ENCODE measurements at places on chromosomes 5 and 9.

- DNase-seq = no peak
Observed at GRCh38 chr5:179795049-179795862, 1.5 kb downstream of the LTC4S start.

GRCh38 chr9:12272471-12273120 is 420.6 kb upstream of the TYRP1 start:
- no peak for DNase-seq

- no peak for DNase-seq
Observed at GRCh38 chr9:99023231-99023630, 79.5 kb downstream of the COL15A1 start.

DNA sequence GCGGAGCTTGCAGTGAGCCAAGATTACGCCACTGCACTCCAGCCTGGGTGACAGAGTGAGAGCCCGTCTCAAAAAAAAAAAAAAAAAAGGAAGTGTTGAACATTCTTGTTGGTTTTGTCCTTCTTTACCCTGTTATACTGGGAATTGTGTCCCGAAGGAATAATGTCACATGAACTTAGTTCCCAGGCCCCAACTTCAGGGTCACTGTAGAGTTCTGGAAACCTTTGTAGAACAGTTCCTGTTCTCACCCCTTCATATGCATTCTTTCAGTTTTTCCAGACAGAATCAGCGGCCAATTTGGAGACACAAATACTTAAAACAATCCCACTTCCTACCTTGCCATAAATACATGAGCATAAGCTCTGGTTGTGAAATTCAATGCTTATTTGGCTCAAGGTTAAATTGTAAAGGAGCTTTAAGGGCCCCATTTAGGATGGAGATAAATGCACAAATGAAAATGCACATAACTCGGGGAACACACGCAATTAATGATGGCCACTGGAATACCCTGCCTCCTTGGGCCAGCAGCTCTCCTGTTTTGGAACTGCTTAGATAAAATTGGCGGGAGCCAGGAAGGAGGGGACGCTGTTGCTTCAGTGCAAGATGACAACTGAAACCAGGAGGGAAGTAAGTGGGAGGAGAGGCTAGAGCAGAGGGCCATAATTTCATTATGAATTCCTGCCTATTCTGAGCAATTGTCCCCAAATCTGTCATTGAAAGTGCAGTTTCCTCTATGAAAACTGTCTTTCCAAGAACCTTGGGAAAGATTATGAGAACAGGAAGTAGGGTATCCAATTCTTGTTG is 153.7 kb downstream of the FGF1 start:
- DNase-seq = no peak

DNA sequence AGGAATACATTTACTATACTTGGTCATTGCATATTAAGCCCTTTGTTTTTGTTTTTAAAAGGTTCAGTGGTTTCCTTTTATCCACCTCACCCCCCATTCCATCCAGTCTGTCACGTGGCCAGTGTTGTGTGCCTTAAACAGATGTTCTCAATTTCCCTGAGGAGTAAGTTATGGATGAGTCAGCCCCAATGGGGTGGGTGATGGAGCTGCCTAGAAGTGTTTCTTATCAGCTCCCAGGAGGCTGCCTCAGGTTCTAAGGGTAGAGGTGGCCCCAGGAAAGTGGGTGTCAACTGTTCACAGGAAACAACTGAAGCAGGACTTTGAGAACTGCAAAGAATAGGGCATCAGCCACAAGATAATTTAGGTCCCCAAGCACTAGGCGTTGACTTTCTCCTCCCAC is 41.1 kb downstream of the ACTBL2 start:
- DNase-seq = no peak

DNA sequence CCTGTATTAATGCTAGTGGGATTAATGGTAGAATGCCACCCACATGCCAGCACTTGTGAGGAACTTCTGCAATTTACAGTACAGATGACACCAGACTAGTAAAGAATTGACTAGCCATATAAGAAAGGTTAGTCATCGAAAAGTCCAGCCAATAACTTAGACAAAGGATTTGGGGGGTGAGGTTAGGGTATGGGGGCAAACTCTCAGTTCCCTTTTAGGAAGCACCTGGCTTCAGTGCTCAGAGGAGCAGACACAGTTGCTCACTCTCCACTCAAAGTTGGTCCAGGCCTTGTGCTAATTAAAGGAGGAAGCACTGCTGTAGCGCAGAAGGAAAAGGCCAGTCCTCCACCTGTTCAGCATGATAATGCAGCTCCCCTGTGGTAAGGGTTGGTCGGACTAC is 25.2 kb downstream of the TGFBR1 start:
- DNase-seq = no peak

GRCh38 chr5:174900240-174900865 is 176.0 kb downstream of the MSX2 start:
- DNase-seq = no peak

DNA sequence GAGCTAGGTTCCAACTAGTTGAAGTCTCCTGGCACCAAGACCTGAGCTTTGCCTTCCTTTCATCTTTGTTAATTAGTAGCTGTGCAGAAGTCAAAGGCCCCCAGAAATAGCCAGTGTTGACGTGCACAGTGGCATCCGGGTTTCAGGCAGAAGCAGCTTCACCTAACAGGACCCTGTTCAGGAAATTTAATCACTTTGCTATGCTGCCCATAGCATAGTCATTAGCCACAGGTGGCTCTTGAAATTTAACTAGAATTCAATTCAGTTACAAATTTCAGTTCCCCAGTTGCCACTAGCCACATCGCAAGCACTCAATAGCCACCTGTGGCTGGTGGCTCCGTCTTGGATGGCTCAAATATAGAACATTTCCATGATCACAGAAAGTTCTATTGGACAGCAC is 179.1 kb downstream of the GOLPH3 start:
- no peak for DNase-seq

DNA sequence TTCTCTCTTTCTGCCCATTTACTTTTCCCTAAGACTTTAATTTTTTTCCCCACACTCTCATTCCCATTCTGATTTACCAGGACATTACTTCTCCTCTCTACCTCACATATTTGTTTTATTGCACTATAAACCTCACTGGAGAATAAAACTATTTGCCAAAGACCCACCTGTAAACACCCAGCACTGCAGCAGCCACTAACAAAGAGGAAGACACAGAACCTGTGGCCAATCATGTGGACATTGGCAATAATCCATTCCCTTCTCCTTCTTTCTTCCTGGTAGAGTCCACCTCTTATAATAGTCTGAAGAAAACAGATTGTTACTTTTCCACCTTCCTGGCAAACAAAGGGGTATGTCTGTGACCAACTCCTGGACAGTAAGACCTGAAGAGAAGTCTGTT is 8.3 kb upstream of the THBS4 start:
- no peak for DNase-seq

GRCh38 chr9:8895861-8896224 is 1096.3 kb upstream of the DMAC1 start:
- no peak for DNase-seq

GRCh38 chr5:26482076-26482809 is 556.1 kb downstream of the CDH9 start:
- no peak for DNase-seq

- DNase-seq = no peak
Observed at GRCh38 chr9:95215336-95215898, 102.1 kb downstream of the FANCC start.
